ENCODE measurements at places on chromosomes 1 and 21.

GRCh38 chr21:15275615-15276235 lies 210.9 kb upstream of the NRIP1 start:
- DNase-seq: no peak

DNA sequence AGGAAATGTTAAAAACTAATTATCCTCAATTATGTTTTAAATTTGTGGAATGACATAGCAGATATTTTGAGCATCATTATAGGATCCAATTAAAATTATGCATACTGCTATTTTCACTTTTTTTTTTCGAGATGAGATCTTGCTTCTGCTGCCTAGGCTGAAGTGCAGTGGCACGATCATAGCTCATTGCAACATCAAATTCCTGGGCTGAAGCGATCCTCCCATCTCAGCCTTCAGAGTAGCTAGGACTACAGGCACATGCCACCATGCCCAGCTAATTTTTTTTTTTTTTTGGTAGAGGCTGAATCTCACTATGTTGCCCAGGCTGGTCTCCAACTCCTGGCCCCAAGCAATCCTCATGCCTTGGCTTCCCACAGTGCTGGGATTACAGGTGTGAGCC lies 11.3 kb upstream of the SLC1A7 start:
- no peak for DNase-seq

DNA sequence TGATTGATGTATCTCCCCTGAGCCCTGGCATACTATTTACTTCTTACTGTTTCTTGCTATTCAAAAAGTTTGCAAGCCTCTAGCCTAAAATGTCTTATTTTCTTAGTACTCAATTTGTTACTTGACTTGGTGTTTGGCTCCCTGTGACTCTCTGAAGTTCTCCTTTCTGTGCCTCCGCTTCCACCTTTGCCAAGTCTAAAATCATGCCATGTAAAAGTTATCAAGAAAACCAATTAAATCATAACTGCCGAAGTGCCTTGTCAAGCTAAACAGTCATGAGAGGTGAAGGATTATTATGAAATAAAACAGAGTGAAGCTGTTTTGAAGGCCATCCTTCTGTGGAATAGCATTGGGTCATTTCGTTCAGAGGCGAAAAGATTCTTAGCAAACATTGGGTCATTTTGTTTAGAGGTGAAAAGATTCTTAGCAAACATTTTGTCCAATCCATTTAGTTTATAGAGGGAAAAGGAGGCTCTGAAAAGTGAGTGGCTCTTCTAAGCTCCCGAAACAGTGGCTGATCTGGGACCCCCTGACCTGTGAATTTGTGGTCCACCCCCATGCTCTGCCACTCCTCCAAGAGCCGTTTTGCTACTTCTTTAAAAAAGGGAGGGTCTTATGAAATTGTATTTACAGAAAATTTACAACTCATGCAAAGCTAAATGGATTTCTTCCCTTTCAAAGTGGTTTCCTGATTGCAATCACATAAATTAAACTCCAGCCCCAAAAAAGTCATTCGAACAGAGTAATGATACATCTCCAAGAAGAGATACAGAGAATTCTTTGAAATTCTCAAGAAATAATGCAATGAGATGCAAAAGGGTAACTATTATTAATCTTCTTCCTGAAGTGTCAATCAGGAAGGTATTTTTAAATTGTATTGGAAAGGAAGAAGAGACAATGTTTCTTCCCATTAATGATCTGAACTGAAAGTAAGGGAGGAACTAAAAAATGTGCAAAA lies 141.4 kb downstream of the RUNX1 start:
- DNase-seq: no peak

- DNase-seq: no peak
Measured at GRCh38 chr1:31038360-31038759, 27.2 kb downstream of the PUM1 start.

GRCh38 chr21:32558106-32558505 lies 27.2 kb downstream of the TCP10L start:
- no peak for DNase-seq

DNA sequence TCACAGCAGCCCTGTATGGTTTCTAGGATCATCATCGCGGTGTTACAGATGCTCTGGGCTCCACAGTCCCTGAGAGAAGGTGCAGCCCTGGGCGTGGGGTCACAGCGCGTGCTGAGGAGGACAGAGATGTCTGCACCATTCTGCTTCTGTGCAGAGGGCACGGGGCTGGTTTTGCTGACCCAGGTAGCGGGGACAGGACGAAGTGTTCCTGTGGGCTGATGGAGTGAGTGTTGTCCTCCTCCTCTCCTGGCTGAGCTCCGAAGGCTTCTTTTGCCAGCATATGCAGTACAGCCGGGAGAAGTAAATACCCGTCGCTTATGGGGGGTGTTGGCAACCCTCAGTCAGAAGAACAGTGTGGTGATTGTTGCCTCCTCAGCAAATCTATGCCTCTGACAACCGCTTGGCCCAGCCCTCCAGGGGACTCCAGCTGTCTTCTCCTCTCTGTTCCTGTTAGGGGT lies 101.5 kb downstream of the DDX20 start:
- no peak for DNase-seq

DNA sequence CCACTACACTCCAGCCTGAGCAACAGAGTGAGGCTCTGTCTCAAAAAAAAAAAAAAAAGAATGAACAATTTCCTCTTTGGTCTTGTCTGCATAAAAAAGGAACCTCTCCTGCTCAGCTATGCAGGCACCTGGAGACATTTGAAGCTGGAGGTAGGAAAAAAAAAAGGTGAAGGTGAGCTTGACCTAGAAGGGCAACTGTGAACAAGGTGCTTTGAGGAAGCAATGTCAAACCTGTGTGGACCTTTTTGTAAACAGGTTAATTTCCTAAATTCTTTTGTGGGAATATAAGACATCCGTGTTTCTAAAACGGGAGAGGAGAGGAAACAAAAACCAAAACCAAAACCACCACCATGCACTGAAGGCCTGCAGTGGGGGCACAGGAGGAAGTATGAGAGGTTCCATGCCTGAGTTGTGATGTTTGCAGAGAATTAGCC lies 77.5 kb downstream of the SLC45A1 start:
- no peak for DNase-seq
